ENCODE measurements at places on chromosomes 5 and 9.
A peak's percentile ranks its signal among the peaks of the same experiment; 100 is the strongest.

GRCh38 chr5:105978011-105978410 lies 1692.7 kb downstream of the EFNA5 start:
- DNase-seq: no peak

- DNase-seq: no peak
Measured at GRCh38 chr9:91045041-91045440, 243.4 kb downstream of the SYK start.

DNA sequence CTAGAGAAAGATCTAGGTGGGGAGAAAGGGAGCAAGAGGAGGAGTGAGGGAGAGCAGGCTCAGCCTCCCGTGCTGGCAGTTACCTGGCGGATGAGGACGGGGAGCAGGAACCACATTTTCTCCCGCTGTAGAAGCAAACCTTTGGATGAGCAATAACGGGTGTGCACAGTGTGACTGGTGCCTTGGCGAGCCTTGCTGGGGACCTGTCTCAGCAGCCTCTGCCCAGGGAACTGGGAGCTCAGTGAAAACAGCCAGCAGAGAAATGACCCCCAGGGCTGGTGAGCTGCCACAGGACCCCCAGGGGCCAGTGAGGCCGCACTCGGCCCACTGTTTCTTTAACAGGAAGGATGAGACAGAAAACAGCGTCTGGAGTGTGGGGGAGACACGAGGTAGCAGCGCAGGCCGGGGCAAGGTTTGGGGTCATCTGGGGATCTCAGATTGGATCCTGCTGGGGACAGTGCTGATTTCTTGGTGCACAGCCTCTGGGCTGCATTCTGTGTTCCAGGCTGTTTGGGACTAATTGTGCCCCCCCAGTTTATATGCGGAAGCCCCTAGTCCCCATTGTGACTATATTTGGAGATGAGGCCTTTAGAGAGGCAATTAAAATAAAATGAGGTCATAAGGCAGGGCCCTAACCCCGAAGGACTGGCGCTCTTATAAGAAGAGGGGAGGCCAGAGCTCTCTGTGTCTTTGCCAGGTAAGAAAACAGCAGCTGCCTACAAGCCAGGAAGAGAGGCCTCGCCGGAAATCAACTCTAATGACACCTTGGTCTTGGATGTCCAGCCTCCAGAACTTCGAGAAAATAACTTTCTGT lies 118.8 kb upstream of the PHYKPL start:
- no peak for DNase-seq

- DNase-seq: no peak
Measured at GRCh38 chr5:136613230-136613629, 247.9 kb upstream of the TRPC7 start.

DNA sequence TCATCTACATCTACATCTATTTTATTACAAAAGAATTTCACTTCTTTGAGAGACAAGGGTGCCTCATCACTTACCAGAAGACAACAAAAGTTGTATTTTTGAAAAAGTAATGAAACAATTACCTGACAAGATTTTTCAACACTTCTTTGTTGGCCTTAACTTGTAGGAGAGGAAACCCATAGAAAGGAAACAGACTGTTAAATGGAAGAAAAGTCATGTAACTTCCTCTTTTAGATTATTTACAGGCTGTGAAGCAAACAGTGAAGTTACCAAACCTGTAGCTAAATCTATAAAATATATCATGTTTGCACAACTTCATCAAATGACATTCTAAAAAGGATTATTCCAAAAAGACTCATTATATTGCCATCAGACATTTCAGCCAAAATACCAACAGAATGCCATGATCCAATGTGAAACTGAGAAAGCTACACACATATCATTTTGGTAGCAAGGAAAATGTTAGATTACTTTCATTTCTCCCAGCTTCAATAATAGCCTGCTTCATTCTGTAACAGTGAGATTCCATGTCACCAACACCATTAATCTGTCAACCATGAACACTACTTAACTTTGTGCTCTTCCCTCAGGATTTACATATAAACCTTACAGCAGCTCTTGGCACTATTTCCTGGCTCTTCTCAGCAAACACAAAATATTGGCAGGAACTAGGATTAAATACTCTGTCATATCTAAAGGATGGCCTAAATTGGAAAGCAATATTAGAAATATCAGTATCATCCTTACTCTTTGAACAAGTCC lies 122.5 kb downstream of the MCTP1 start:
- DNase-seq: no peak

GRCh38 chr5:139787568-139788293 lies 7.9 kb upstream of the PSD2 start:
- peak; percentile 76 for DNase-seq

GRCh38 chr5:59020611-59021285 lies 437.9 kb downstream of the RAB3C start:
- no peak for DNase-seq

DNA sequence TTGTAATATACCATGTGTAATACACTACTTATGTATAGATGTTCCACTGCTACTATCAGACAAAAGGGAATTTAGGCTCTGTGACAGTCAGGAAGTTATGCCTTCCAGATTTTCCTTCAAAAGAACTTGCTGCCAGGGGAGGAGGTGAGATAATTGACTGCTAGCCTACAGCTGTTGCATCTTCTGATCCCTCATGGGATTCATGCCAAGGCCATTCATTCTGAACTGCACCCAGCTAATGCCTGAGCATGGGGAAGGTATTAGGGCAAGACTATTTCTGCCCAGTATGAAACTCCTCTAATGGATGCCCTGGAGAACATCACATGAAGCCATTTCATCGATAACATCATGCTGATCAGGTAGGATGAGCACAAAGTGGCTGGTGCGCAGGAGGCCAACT lies 746.5 kb upstream of the ZNF608 start:
- DNase-seq: no peak

- no peak for DNase-seq
Measured at GRCh38 chr5:2493356-2493755, 258.1 kb downstream of the IRX2 start.

GRCh38 chr5:140093866-140094265 lies 20.0 kb upstream of the PURA start:
- no peak for DNase-seq

GRCh38 chr5:119954106-119954505 lies 324.7 kb downstream of the FAM170A start:
- no peak for DNase-seq

- DNase-seq: no peak
Measured at GRCh38 chr9:97564291-97565175, 63.1 kb downstream of the TMOD1 start.

DNA sequence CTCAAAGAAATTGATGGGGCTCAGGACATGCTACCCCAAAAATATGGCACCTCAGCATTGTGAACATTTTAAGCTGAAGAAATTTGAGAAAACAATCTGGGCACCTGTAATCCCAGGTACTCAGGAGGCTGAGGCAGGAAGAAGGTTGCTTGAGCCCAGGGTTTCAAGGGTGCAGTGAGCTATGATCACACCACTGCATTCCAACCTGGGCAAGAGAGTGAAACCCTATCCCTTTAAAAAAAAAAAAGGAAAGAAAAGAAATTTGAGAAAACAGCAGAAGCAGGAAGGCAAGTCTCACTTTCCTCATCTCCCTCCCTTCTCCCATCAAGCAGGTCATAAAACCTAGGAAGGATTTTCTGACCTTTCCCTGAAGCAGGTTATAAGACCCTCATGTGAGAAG lies 23.6 kb downstream of the TPD52L3 start:
- no peak for DNase-seq

DNA sequence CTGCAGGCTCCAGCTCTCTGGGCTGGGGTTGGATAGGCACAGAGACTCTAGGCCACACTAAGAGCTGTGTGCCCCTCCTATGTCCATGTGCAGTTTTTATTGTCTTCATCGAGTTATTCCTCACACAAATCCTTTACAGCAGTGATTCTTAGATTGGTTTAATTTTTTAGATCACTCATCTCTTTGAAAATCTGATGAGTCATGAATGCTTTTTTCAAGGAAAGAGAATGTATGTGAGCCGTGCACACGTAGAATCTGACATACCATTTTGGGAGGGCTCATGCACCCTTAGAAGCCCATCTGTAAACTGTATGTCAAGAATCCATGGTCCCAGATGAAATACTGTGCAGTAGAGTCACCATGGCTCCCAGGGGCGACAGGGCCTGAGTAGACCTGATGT lies 100.7 kb upstream of the S1PR3 start:
- no peak for DNase-seq

DNA sequence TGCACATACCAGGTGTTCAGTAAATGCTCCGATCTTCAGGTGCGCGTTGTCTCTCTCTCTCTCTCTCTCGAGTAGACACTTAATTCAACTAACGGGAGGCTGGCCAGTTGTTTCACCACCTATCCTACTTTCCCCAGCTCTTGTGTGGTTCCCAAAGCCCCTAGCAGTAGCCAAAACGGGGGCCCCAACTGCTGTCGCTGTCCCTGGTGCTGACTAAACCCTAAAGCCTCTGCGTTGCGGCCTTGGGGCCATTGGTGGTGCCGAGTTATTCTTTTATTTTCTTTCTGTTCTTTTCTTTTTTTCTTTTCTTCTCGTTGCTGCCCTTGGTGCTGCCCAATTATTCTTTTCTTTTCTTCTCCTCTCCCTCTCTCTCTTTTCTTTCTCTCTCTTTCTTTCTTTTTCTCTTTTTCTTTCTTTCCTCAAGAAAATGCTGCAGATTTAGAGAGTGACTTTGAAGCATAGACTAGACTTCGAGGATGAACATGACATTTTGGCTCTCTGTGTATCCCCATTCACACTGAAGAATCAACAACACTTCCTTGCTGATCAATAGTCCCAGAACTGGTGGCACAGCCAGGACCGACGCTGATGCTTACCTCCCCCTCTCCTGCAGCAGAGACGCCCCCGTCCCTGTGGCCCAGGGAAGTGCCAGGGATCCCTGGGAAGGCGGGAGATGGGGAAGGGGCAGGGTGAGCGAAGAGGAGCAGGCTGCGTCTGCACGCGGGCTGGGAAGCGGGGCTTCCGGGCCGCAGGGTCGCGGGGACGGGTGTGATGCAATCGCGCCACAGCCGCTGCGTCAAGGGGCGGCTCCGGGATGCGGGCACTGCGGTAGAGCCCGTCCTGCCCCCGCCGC lies at the start of gene FBLL1:
TSS of gene FBLL1 (plus strand) at position 785 of the 853 bp plus-strand sequence. CDS start 200 bp downstream, outside the sequence.
- no peak for DNase-seq

DNA sequence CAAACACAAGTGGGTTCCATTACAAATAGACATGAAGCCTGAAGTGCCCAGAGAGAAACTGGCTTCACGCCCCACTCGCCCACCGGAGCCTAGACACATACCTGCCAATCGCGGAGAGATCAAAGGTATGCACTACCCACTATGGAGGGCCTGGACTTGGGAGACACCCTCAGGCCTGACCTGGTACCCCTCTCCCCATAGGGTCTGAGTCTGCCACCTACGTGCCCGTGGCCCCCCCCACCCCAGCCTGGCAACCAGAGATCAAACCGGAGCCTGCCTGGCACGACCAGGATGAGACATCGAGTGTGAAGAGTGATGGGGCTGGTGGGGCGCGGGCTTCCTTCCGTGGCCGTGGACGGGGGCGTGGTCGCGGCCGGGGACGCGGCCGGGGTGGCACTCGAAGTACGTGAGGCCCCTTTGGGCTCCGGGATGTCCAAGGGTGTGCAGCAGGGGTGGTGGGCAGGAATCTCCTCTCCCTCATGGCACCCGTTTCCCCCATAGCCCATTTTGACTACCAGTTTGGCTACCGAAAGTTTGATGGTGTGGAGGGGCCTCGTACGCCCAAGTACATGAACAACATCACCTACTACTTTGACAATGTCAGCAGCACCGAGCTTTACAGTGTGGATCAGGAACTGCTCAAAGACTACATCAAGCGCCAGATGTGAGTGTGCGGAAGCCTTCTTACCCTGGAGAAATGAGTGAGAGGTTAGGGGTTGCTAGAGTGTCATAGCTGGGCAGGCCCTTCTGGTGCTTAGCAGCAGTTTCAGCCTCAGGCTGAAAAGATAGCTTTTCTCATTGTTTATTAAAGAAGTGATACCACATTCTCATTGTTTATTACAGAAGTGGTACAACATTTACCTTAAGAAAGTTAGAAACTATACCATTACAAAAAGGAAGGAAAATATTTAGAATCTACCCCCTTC lies 38.7 kb downstream of the LARP1 start:
- DNase-seq: no peak

DNA sequence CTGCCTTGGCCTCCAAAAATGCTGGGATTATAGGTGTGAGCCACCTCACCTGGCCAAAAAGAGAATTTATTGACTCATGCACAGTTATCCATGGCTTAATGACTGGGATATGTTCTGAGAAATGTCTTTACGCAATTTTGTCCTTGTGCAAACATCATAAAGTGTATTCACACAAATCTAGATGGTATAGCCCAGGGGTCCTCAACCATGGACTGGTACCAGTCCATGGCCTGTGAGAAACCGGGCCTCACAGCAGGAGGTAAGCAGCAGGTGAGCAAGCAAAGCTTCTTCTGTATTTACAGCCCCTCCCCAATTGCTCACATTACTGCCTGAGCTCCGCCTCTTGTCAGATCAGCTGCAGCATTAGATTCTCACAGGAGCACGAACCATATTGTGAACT lies 12.4 kb upstream of the SIL1 start:
- DNase-seq: no peak

DNA sequence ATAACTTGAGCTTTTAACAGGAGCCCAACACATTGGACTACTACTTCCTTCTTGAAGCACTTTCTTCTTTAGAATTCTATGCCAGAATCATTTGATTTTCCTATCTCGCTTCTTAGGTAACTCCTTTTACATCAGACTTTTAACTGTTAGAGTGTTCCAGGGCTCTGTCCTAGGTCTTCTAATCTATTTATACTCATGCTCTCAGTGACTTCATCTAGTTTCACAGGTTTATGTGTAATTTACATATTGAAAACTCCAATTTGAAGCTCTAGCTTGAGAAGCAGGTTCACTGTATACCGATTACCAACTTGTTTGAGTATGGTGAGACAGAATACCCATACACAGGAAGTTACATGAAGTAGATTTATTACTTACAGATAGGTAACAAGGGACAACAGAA lies 11.3 kb downstream of the SHOC1 start:
- no peak for DNase-seq

- no peak for DNase-seq
Measured at GRCh38 chr5:156800929-156801328, 49.2 kb upstream of the PPP1R2B start.

GRCh38 chr5:71816307-71816706 lies 97.2 kb downstream of the CARTPT start:
- DNase-seq: no peak

DNA sequence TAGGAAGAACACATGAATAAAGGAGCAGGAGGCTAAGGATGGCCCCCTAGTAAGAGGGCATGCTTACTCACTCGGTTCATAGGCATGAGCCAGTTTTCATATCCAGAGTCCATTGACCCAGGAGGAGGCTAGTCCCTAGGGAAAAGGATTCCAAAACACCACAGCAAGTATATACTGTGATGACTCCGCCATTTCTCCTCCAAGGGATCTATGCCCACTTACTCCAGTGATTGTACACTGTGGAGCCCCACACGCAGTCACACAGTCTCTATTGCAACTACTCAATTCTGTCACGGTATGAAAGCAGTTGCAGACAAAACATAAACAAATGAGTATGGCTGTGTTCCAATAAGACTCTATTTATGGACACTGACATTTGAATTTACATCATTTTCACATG lies 117.7 kb upstream of the ALDH1B1 start:
- DNase-seq: no peak

DNA sequence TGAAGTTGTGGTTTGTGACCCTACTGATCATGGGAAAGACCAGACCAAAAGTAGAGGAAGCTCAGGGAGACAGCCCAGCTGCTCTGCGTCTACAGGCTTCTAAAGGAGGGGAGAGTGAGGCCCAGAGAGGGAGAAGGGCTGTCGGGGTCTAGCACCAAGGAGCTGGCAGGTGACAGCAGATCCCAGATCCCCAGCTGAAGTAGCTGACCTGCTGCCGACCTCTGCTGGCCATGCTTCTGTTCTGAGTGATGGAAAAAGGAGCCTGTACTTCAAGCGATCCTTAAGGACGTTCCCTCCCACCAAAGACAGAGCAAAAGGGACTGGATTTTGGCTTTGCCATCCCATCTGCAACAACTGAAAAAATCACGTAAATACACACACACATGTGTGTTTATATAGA lies 22.7 kb upstream of the QSOX2 start:
- no peak for DNase-seq
